ENCODE measurements at places on chromosomes 3 and 15.

GRCh38 chr3:168860592-168860991 lies 764.9 kb upstream of the GOLIM4 start:
- DNase-seq, result no peak

DNA sequence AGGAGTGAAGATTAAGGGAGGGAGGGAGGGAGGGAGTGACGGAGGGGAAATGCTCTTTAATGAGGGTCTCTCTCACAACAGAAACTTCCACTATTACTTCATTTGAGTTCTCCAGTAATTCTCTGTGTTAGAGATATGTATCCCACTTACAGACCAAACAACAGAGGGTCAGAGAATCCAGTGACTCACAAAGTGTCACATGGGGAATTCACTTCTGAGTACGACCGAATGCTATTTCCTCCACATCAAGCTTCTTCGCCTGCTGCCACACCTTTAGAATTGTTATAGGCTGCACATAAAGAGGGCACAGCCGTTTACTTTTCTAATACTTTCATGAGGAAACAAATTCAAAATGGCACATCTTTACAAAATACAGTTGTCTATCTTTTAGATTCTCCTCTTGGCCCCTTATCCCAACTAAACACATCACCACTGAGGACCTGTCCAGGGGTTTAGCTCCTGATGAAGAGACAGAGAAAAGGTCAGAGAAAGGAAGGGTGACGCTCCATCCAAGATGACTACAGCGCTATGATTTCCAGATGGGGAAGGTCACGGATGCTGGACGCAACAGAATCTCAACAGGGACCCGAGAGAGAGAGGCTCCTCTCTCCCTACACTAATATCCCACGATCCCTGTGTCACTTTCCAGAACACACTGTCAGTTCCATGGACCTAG lies 119.0 kb downstream of the XXYLT1 start:
- DNase-seq, result no peak

DNA sequence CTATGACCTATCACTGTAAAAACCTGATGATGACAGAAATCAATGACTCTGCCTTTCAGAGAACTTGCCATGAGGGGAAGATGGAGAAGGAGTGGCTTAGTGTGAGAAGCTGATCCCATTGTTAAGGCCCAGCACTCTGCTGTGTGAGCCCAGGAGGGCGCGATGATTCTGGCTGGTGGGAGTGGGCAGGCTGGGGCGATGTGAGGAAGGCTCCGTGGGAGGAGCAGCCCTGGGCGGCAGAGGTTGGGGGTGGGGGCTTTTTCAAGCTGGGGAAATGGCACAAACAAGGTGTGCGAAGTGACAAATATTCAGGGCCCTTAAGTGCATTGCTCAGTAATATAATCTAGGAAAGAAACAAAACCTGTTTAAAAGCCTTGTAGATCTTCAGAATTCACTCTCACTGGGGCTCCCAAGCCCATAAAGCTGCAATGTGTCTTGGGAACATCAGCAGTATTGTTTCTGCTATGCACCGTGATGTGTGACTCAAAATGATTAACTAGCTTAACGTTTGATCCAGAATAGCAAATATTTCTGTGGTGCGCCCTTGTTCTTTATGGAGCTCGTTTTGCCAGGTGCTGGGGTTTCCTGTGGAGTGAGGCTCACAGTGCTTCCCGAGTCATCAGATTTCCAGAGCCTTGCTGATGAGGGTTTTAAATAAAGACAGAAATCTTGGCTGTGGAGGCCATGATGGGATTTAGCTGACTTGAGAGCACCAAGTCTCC lies 141.0 kb downstream of the CHDH start:
- no peak for DNase-seq

DNA sequence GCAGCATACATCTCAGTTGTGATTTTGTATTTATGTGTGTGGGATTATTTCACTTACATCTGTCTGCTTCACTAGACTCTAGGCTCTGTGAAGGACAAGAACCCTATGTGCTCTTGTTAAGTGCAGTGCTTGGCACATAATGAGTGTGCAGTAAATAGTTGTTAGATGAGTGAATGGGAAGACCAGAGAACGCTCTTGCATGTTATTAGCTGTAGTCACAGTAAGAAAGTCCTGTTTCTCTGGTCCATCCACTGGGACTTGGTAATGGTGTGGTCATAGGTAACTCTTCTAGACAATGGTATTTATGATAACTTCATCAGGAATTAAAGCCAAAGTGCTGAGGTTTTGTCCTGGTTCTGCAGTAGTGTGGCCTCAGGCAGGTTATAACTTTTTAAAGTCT lies 1.4 kb upstream of the AQP9 start:
- no peak for DNase-seq

- DNase-seq, result no peak
These were observed 16.0 kb downstream of the DZIP3 start for GRCh38 chr3:108605491-108605890.

DNA sequence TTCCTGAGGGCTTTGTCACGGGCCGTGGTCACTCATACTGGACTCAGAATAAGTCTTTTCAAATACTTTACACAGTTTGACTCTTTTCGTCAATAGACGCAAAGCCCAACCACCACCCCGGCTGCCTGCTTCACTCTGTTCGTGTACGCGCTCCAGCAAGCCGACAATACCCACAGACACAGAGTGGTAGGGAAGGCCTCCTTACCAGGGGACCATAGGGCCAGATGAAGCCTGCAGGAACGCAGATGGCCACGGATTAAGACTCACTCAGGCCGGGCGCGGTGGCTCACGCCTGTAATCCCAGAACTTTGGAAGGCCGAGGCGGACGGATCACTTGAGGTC lies 29.7 kb downstream of the EFCAB12 start:
- no peak for DNase-seq

DNA sequence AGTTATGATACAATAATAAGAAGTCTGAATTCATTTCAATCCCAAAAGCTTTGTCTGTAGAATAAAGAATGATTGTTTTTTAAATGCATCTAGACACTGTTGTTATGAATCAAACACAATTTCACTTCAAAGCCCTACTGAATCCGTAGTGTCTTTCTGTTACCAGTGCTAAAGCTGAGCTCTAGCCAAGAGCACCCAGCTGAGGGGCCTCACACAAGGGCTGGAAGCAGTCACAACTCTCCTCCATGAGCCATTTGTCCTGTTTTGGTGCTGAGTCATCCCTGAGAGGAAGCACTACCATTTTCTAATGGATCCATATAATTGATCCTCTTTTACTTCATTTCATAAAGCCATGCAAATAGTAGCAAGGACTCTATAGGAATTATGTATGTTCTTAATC lies 158.2 kb upstream of the ANKRD28 start:
- no peak for DNase-seq

- DNase-seq, result no peak
These were observed 2.9 kb upstream of the JAGN1 start for GRCh38 chr3:9887480-9887879.

DNA sequence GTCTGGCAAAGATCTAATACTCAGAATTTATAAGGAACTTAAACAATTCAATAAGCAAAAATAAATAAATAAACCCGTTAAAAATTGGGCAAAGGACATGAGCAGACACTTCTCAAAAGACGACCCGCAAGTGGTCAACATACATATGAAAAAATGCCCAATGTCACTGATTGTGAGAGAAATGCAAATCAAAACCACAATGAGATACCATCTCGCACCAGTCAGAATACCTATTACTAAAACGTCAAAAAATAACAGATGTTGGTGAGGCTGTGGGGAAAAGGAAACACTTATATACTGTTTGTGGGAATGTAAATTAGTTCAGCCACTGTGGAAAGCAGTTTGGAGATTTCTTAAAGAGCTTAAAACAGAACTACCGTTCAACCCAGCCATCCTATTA lies 188.0 kb upstream of the MRPL3 start:
- no peak for DNase-seq

GRCh38 chr3:25294169-25294805 lies 133.8 kb upstream of the RARB start:
- DNase-seq, result no peak

DNA sequence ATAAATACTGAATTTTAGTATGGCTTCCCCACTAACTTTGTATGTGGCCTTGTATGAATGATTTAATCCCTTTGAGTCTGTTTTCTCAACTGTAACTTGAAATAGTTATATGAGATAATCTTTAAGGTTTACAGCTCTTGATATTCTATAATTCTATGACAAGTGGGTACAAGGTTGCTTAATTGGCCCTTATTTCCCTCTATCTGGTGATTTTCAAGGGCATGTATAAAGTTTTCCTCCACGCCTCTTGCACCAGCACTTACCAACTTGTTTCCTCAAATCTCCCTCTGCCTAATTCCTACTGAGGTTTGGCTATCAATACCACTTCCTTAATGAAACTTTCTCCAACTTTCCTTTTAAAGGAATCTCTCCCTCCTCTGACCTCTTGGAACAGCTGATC lies 112.9 kb downstream of the ISL2 start:
- DNase-seq, result no peak

DNA sequence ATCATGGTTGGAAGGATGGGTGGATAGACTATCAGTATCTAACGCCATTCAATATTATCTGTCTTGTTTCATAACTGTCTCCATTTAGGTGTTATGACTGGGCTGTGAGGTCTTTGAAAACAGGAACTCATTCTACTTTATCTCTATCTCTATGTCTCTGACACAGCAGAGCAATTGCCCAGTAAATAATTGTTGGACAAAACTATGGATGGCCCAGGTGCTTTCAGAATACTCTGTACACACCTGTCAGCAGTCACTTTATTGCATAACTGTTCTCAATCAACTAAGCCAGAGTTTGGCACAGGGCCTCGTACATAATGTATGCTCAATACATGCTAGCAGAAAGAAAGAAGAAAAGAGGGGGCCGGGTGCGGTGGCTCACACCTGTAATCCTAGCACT lies 210.3 kb downstream of the OPA1 start:
- no peak for DNase-seq

DNA sequence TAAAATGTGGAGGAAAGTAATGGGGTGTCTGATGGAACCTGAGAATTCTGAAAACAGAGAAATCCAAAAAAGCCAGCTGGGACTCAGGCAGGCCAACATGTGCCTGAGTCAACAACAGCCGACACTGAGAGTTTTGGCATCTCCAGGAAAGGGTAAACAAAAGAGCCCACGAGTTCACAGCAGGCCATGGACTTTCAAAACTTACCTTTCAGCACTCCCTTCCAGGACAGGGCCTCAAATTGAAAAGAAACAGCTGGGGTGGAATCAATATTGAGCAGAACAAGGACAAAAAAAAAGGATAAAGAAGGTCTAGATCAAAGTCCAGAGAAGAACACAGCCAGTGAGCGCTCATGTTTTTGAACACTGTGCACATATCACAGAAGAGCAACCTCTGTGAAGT lies 735.4 kb upstream of the GRM7 start:
- DNase-seq, result no peak

GRCh38 chr3:165619069-165619468 lies 218.2 kb downstream of the BCHE start:
- DNase-seq, result no peak

DNA sequence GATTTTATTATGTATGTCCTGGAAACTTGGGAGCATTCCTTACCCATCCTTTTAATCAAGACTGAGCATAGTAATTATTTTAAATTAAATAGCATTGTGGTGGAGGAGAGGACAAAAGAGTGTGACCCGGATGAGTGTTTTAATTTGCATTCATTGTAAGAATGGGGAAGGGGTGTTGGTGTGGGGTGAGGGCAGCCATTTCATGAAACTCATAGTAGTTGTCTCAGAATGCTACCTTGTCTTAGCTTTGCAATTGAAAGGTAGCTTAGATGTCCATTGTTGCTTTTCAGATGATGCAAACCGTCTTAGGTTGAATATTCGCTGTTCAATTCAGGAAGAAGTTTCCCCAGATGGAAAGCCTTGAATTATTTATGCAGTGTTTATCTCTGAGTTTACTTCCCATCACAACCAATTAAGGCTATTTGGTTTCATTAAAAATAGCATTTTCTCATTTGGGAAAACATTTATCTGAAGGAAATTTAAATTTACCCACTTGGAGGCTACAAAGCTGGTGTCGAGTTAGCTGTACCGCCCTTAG lies 328.4 kb downstream of the FEZF2 start:
- DNase-seq, result no peak

DNA sequence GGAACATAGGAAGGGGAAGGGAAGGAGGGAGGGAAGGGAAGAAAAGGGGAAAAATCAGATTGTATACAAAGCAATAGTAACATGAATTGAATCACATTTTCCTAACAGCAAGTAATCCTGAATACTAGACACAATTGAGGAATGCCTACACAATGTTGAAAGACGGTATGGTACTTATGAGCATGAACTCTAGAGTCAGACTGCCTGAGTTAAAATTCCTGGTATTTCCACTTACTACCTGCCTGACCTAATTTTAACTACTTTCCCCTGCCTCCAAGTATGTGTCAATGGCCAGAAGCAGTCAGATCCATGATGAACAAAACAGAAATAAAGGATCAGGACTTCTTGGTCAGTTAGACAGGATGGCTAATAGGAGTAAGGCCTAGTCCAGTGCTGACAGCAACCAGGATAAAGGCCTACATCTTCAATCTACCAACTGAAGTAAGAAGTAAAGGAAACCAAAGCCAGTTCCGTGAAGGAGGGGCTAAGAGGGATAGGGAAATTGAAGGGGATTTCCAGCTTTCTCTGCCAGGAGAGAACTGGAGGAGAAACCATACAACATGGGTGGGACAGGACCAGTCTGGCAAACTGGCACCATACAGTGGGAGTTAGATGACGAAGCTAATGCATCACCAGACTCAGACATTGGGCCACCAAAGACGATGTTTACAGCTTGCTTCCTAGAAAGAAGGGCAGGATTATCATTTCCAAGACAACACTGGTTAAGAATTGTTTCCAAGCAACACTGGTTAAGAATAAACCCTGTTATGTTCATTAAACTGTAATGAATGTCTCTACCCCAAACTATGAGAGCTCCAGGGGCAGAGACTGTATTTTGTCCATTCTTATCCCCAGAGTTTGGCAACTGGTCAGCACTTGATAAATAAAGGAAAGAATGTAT lies 151.6 kb upstream of the UBE2E2 start:
- no peak for DNase-seq

- DNase-seq, result no peak
These were observed 23.8 kb upstream of the CORO2B start for GRCh38 chr15:68554721-68555678.

- no peak for DNase-seq
These were observed 185.5 kb downstream of the GAP43 start for GRCh38 chr3:115808816-115809215.

GRCh38 chr3:146547235-146547835 lies 2.9 kb upstream of the PLSCR1 start:
- DNase-seq, result no peak

DNA sequence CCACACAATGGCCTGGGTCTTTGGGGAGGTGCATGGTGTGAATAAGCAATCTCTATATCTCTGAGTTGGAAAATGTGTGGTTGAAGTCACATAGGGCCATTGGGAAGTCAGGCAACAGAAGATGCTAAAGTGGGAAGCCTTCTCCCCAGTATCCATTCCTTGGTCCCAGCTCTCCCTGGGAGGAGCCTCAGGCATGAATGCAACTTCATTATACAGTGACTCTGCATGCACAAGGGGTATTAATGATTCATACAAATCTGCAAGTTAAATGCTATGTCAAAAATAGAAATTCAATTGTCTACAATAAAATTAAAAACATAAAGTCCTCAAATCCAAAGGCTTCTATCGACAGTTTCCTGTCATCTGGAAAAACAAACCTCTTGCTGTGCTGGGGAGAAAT lies 108.8 kb downstream of the RAB11A start:
- DNase-seq, result no peak

Data from NCI-H1105 treated with DMSO at 0.1 percent for 48 hours (cell line).